Amniotic stem cell (primary cell): ENCODE measurements at places on chromosomes 1 and 21.
A peak's percentile ranks its signal among the peaks of the same experiment; 100 is the strongest.

DNA sequence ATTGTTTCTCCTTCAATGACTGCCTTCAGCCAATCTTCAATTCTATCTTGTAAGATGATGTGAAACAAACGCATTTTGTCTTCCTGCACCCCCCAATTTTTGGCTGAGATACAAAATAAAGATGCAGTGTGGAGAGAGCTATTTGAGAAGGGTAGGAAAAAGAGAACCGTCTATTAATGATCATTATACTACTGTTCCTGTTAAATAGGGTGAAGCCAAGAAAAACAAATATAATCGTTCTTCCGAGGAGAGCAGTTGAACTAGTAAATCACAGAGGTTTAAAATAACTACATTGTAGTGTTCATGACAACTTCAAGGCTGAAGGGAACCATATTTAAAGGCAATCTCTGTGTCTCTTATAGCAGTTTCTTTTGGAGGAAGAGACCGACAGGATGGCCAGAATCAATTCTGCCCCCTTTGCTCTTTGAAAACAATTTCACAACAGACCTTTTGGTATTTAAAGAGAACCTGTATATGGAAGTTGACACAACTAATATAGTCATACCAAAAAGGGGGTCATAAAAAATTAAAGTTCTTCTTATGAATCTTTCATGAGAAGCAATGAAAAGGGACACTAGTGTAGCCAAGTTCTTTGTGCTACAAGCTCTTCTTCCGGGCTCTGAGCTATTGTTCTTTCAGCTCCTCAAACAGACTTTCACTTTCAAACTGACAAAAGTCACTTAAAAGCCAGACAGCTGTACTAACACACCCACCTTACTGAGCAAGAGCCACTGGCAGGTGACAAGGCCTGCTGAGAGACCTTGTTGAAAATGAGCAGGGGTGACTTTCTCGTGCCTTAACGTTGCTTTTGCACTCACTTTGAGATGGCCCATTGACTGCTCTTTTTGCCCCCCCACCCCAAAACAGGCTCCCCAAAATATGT lies 30.9 kb downstream of the PROX1 start:
- no peak for DNase-seq

DNA sequence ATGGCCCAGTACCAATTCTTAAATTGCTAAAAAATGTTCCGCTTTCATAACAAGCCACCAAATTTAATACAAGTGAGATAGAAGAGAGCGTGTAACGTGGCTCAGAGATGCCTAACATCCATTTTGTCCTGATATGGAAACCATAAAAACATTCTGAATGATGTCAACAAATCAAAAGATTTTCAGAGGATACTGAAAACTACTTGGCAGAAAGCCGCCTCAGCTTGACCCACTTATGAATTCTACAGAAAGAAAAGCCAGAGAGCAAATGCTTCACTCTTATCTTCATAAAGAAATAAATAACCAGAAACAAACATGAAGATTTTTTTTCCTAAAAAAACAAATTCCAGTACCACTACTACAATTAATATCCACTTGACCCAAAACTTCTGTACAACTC lies 41.2 kb downstream of the OMA1 start:
- no peak for DNase-seq

GRCh38 chr1:33996281-33996680 lies 132.4 kb downstream of the HMGB4 start:
- DNase-seq, result no peak

DNA sequence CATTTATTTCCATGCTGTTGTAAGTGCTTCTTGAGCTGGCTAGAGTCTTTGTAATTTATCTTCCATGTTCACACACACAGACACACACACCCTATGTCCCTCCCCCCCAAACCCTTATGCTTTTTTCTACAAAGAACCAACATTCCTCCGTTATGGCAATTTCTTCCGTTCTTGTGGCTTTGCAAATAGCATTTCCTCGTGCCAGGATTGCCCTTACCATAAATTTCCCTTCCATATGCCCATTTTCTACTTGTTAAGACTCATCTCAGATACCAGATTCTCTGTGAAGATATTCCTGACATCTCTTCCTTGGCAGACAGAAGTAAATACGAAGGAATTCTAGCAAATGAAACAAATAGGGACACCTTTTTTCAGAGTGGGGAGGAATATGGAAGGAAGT lies 26.0 kb downstream of the RALGPS2 start:
- DNase-seq, result no peak

GRCh38 chr1:230898748-230899147 lies 30.4 kb upstream of the C1orf198 start:
- no peak for DNase-seq

DNA sequence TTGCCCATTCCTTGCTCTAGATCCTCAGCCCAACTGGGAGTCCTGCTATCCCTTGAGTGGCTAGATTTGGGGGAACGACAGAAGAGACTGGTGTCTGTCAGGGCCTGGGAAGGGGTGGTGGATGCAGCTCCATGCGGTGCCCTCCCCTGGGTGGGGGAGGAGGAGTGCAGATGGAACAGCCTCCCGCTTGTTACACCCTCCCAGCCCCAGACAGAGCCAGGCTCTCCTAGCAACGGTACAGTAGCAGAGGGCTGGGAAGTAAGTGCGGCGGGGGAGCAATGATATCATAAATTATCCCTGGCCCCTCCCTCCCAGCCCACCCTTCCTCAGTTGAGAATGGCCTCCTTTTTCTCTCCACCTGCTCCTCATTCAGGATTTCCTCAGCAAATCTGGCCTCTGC lies 37.2 kb downstream of the RHBG start:
- no peak for DNase-seq

DNA sequence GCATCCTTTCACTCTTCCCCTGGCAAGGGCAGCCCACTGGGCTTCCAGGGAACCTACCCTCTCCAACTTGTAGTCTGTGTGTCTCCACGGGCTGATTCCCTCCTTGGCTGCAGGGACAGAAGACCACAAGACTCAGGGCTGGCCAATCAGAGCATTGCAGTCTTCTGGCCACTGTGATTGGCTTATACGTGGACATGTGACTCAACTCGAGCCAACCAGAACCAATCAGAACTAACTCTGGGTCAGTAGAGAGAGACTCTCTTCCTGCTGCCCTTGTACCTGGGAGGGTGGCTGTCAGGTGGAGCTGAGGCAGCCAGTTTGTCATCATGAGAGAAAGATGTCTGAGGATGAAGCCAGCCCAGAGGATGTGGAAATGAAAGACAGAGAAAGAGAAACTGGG lies 64.0 kb downstream of the DHRS3 start:
- no peak for DNase-seq

GRCh38 chr1:243713470-243714186 lies 136.4 kb downstream of the AKT3 start:
- DNase-seq, result no peak

DNA sequence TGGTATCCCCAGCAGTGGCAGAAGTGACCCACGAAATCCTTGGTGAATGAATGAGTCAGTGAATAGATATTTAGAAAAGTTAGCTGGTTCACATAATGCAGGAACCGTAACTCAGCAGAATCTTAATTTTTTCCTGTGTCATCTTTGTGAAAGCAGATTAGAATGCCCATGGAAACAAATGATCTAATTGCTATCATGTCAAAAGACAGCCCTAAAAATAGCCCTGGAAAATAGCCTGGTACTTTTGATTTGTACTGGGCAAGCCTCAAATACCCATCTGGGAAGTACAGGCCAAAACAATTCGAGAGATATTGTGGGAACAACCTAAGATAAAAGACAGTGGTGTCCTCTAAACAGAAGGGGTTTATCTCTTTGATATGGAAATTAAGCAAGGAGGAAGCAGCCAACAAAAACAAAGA lies 21.1 kb downstream of the FYB2 start:
- DNase-seq, result peak; percentile 16

GRCh38 chr1:30371179-30371788 lies 352.1 kb downstream of the MATN1 start:
- no peak for DNase-seq

- DNase-seq, result no peak
Measured at GRCh38 chr1:34603594-34603993, 151.3 kb upstream of the GJB5 start.
